Stomach (tissue), 19 donors: ENCODE measurements at places on chromosomes 13 and 19. TPM values are rescaled to one million over a fixed set of nuclear protein-coding genes. Genes with fewer than 3 reads are reported as not detected.

- DNase-seq, result no peak
Observed at GRCh38 chr13:48641404-48641803, 12.3 kb upstream of the CYSLTR2 start.

The XRCC1 gene
- 35.6 TPM for total RNA-seq

GRCh38 chr13:110217811-110218210, 89.1 kb downstream of the COL4A1 start:
- DNase-seq, result no peak

DNA sequence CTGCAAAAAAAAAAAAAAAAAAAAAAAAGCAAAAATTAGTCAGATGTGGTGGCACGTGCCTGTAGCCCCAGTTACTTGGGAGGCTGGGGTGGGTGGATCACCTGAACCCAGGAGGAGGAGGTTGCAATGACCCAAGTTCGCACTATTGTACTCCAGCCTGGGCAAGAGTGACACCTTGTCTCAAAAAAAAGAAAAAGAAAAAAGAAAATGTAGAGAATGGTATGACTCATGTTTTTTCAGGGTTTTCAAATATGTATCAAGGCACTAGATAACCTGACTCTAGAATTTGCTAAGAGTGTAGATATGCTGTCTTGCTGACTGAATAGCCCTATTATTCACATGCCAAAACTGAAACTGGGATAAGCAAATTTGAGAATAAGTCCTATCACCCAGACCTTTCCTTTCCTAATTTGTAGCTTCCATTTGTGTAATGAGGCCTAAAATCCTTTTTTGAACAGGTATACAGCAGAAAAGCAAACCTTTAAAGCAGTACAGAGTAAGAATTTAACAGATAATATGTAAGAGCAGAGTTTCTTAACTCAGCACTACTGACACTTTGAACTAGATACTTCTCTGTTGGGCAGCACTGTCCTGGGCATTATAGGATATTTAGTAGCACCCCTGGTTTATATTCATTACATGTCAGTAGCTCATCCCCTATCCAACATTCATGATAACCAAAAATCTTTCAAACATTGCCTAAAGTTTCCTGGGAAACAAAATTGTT, 108.6 kb downstream of the ELF1 start:
- DNase-seq, result no peak

The CERS1 gene
- not detected for total RNA-seq

The PCP2 gene
- total RNA-seq, result not detected

DNA sequence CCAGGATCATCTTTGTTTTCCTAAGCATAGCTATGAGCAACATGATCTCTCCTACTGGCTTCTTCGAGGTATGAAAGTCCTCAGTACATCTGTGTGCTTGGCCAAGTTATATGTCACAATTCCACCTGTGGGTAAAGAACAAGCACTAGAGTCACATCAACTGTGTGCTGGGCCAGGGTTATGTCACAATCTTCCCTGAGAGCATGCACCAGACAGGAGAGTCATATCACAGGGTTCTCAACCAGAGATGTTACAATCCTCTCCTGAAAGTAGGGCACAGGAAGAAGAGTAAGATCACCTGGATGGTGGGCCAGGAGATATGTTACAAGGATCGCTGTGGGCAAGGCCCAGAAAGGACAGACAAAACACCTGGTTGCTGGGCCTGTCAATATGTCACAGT, 143.7 kb downstream of the ZNF675 start:
- DNase-seq, result no peak

GRCh38 chr19:14056069-14056666, 5.7 kb downstream of the PALM3 start:
- no peak for DNase-seq

DNA sequence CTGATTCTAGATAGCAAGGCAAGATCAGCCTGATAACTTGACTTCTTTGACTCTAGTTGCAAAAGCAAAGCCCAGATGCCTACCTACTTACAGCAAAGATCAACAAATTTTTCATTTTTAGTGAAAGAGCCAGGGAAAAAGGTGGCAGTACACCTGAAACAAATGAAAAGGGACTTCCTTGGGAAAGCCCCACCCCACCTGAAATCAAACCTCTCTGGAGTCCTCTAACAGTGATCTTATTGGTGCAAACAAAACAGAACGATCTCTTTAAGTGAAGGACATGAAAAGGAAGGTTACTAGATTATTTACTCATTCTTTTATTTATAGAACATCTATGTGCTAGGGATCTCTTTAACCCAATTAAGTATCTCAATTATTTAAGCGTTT, 507 bp upstream of the LCP1 start:
- no peak for DNase-seq

- no peak for DNase-seq
Observed at GRCh38 chr13:101655435-101655834, 203.0 kb downstream of the ITGBL1 start.

- DNase-seq, result no peak
Observed at GRCh38 chr19:16043156-16043757, 33.0 kb upstream of the TPM4 start.

- no peak for DNase-seq
Observed at GRCh38 chr13:79830426-79830825, 349.5 kb downstream of the NDFIP2 start.

DNA sequence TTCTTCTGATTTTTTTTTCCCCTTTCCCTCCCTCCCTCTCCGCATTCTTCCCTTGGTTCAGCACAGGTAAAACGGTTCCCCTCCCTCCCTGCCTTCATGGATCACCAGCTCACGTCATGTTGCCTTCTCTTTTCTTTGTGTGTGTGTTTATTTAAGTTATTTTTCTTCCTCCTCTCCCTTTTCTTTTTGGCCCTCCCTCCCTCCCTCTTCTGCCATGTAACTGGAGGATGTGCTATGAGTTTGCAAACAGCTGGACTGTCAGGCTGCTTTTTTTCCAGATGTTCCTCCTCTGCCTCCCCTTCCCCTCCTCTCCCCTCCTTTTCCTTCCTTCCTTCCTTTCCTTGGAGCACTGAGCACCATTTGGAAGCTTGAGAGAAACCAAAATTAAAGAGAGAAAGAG, 2.0 kb downstream of the LENG9 start:
- DNase-seq, result peak; percentile 83

- DNase-seq, result no peak
Observed at GRCh38 chr13:33072282-33072681, 56.1 kb downstream of the KL start.

The CALR3 gene
- total RNA-seq, result not detected
